Left renal cortex interstitium (tissue), 4 donors: ENCODE measurements at places on chromosomes 6 and 20. TPM values are rescaled to one million over a fixed set of nuclear protein-coding genes. Genes with fewer than 3 reads are reported as not detected.

C6orf132 gene
- polyA plus RNA-seq: 6.5 TPM

SIRPD gene
- not detected for polyA plus RNA-seq

MYH7B gene
- 3.0 TPM for polyA plus RNA-seq

MLN gene
- polyA plus RNA-seq: 2.4 TPM

HTR1E gene
- 0.51 TPM for polyA plus RNA-seq

CCHCR1 gene
- 40.6 TPM for polyA plus RNA-seq

PRL gene
- not detected for polyA plus RNA-seq

EPHA7 gene
- 38.6 TPM for polyA plus RNA-seq
